Cortex of kidney (tissue), 1 donor: ENCODE measurements at places on chromosomes 11 and 22.

- no peak for DNase-seq
These were observed 36.7 kb downstream of the TPST2 start for GRCh38 chr22:26553056-26553752.

GRCh38 chr11:74493791-74494630 lies 487 bp upstream of the LIPT2 start:
- DNase-seq = no peak

GRCh38 chr11:89065066-89065465 lies 716 bp downstream of the GRM5 start:
- DNase-seq = no peak

GRCh38 chr11:6357222-6357621 lies 33.1 kb upstream of the SMPD1 start:
- DNase-seq = no peak
